ENCODE measurements at places on chromosomes 4 and X.

DNA sequence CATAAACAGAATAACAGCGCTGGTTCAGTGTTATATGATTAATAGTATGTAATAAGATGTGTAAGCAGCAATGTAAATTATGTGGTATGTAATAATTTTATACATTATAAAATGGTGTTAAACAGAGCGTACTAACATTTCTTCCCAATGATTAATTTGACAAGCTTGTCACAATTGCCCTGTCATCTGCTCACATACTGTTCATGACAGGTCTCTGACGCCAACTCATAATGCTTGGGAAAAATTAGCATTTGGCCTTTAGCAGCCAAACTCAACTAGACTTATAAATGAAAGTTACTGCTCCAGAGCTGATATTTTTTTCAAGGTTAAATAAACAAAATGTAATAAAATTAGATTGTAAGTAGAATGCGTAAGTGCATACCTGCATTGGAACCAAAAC, 246.8 kb downstream of the TRAM1L1 start:
- DNase-seq = no peak

- DNase-seq = no peak
Observed at GRCh38 chrX:24702362-24703184, 8.9 kb downstream of the POLA1 start.

- no peak for DNase-seq
Observed at GRCh38 chrX:100995469-100995868, 26.0 kb downstream of the ARL13A start.

DNA sequence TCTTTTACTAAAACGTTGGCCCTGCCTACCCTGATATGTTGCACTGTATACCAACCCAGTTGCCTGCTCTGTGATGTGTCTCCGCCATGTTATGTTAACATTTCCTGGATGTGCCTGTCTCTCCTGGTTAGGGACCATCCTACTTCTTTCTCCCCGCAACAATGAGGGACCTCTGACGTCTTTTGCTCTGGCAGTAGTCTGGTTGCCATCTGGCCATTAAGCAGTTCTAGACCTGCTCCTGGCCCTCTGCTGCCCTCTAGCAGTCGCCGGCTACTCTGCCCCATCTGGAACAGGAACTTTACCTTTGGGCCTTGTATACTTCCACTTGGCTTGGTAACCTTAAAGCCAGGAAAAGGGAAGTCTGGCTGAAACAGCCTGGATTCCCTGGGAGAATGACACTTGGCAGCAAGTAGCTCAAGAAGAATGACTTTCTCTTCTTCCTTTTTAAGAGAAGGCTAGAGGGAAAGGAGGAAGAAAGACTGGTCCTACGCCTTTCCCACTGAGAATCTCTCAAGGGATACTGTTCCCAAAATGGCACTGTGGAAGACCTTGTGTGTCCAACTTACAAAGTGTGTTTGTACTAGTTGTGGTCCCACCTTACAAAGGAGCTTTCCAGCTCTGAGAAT, 63.5 kb downstream of the GPC3 start:
- peak; percentile 24 for DNase-seq

- DNase-seq = no peak
Observed at GRCh38 chr4:154502111-154502510, 10.5 kb upstream of the DCHS2 start.

All from progenitor cell of endocrine pancreas (in vitro differentiated cells).